ENCODE measurements at places on chromosomes 11 and 22.

GRCh38 chr11:111148953-111149352, 96.6 kb upstream of the POU2AF2 start:
- no peak for DNase-seq
- H3K4me1 ChIP-seq, result no peaks in the 10 kb centered on the region
- 0 out of 2 replicates have a peak, but pooled peaks cover 1% of the 10 kb centered on the region for H3K27me3 ChIP-seq
- H3K27ac ChIP-seq, result no peak overlapping the region

- H3K36me3 ChIP-seq, result no peaks in the 10 kb centered on the region
- no peak within 1 kb of the TSS for H3K4me3 ChIP-seq
- DNase-seq, result no peak
- H3K27ac ChIP-seq, result no peak within 1 kb of the TSS
Measured at GRCh38 chr22:18905540-18906409, at the start of gene DGCR6. Gene DGCR6 (plus strand): TSS chr22:18906320. CDS start chr22:18906375, 55 bp downstream.

DNA sequence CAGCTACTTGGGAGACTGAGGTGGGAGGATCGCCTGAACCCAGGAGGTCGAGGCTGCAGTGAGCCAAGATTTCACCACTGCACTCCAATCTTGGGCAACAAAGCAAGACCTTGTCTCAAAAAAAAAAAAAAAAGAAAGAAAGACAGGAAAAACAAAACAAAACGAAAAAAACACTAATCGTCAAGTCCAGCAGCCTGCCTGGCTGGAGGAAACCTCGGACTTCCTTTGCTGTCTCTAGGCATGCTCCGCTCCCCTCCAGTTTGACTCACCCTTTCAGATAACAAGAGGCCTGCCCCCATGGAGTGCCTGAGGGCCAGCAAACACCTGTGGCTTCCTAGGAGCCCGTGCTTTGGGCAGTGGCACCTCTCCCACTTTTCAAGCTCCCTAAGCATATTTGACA, 28.8 kb upstream of the CHKA start:
- DNase-seq, result peak; percentile 87
- peaks cover 37% of the 10 kb centered on the region for H3K4me1 ChIP-seq
- no peaks in the 10 kb centered on the region for H3K36me3 ChIP-seq
- H3K27me3 ChIP-seq, result no peaks in the 10 kb centered on the region

DNA sequence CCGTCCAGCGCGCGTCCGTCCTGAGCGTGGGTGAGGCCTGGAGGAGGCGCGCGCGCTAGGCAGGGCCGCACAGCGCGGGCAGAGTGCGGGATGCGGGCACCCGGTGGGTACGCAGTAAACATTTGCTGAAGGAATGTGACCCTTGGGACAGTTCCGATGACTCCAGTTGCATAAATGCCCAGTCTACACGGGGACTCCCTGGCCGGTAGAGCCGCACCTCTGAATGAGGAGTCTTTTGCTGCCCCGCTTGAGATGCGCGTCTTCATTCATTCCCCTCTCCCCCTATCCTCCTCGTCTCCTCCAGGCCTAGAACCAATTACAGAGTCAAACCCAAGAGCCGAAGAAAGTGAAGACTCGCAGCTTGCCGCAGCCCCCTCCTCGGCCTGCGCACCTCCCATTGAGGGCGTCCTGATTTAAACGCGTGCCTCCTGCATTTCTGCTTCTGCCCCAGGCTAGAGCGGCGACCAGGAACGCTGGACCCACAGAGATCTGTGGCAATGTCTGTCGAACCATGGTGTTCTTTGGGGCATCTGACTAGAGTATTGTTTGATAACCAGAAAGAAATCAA, 729 bp upstream of the CHKB start:
- no peaks in the 10 kb centered on the region for H3K27me3 ChIP-seq
- peak overlapping the region; percentile 69 for H3K4me3 ChIP-seq
- peak; percentile 30 for DNase-seq
- H3K27ac ChIP-seq, result peak overlapping the region; percentile 97

GRCh38 chr11:122342089-122342744, 226.2 kb upstream of the BLID start:
- H3K27me3 ChIP-seq, result no peaks in the 10 kb centered on the region
- no peaks in the 10 kb centered on the region for H3K36me3 ChIP-seq
- no peaks in the 10 kb centered on the region for H3K4me1 ChIP-seq
- no peak overlapping the region for H3K4me3 ChIP-seq
- DNase-seq, result no peak

GRCh38 chr11:132728026-132728425, 804.3 kb downstream of the OPCML start:
- no peaks in the 10 kb centered on the region for H3K36me3 ChIP-seq
- DNase-seq, result no peak
- no peak overlapping the region for H3K27ac ChIP-seq
- no peaks in the 10 kb centered on the region for H3K4me1 ChIP-seq

DNA sequence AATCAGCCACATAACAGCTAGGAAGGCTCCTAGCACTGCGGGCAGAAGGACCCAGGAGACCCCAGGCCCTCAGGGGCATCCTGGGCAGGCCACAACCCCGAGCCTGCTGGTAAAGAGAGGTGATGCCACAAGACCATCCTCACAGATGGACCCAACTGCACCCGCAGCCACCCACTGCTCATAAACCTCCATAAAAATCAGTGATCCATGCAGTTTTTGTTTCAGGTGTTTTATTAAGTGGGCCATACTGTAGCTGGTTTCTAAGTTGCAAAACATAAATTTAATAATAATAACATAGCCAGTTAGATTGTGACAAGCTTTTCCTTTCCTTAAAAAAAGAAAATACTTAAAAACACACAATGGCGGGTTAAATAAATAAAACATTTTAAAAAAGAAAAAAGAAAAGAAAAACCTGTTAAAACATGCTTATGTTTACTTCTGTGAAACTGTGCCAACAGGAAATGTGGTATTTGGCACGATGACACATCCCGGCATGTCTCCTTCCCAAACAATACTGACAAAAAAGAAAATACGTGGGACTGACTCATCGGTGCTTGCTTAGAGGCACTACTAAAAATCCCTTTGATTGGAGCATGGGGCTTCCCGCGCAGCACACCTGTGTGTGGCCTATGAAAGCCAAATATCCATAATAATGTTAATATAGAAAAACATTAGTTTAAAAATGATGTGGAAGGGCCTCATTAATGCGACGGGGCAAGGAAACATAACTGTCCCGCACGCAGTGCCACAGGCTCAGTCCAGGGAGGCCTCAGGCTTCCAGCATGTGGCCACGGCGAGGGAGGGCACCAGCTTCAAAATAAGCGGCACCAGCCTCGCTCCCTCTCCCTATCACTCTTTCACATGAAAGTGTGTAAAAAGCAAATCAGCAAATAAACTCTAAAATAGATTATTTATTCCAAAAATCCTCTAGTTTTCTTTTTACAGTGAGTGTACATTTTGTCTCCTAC, 47.5 kb upstream of the SCUBE2 start:
- H3K4me1 ChIP-seq, result no peaks in the 10 kb centered on the region
- no peak for DNase-seq
- H3K36me3 ChIP-seq, result peaks cover 2% of the 10 kb centered on the region
- H3K27ac ChIP-seq, result no peak overlapping the region
- no peak overlapping the region for H3K4me3 ChIP-seq
- H3K27me3 ChIP-seq, result no peaks in the 10 kb centered on the region

GRCh38 chr11:60343094-60343704, 16.1 kb downstream of the MS4A6E start:
- no peaks in the 10 kb centered on the region for H3K36me3 ChIP-seq
- no peaks in the 10 kb centered on the region for H3K4me1 ChIP-seq
- no peak for DNase-seq
- no peak overlapping the region for H3K4me3 ChIP-seq
- no peaks in the 10 kb centered on the region for H3K27me3 ChIP-seq
- no peak overlapping the region for H3K27ac ChIP-seq

- DNase-seq, result no peak
- peaks cover 14% of the 10 kb centered on the region for H3K4me1 ChIP-seq
- peak overlapping the region; percentile 100 for H3K27ac ChIP-seq
- no peaks in the 10 kb centered on the region for H3K36me3 ChIP-seq
- peak overlapping the region; percentile 74 for H3K4me3 ChIP-seq
Measured at GRCh38 chr11:57668434-57668782, 494 bp downstream of the ZDHHC5 start.

DNA sequence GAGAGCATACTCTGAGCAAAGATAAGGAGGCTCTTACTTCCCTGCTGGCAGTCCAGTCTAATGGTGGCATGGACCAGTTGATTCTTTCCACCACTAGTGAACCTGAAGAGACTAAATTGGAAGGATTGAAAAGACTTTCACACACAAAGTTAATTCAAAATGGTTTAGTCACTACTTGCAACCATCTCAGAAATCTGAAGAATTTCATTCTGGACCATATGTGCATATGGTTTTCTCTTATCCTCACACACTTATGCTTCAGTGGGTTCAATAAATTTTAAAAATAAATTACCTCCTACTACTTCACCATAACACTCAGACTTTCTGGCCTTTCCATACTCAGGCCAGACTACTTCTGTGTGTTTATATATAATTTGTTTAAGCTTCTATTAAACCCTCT, 44.7 kb downstream of the CADM1 start:
- no peaks in the 10 kb centered on the region for H3K36me3 ChIP-seq
- peaks cover 18% of the 10 kb centered on the region for H3K4me1 ChIP-seq
- H3K4me3 ChIP-seq, result no peak overlapping the region
- H3K27me3 ChIP-seq, result no peaks in the 10 kb centered on the region

DNA sequence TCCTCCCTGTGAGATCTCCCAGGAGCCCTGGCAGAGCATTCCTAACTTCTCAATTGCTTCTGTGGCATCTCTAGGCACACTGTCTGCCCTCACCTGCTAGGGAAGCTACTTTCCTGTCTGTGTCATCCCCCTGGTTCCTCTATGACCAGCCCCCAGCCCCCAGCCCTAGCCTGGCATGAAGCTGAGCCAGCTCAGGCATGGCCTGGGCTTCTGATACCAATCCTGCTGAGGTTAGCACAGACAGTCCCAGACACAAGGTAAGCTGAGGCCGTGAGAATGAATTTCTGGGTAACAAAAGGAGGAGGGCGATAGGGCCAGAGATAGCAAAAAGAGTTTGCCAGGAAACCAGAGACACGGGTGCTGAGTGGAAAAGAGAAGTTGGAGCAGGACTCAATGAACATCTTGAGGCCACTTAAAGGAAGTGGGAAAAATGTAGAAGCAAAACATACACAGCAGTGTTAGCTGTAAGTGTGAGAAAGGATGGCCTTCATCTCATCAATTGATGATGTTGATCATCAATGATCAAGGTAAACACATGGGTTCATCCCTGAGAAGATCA, 87.6 kb upstream of the PICALM start:
- no peak overlapping the region for H3K4me3 ChIP-seq
- H3K4me1 ChIP-seq, result peaks cover 48% of the 10 kb centered on the region
- DNase-seq, result no peak

DNA sequence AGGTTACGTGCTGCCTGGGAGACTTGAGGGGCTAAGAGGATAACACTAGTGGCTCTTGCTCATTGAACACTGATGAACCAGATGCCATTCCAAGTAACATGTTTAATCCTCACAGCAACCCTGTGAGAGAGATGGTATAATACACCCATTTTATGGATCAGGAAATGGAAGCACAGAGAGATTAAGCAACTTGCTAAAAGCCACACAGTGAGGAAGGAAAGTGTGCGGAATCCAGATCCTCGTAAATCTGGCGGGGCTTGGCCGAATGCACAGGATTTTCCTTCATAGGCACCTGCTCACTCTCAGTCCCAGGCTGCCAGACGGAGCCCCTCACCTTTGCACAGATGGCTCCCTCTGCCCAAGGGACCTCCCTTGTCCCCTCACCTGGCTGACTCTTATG, 7.7 kb upstream of the FOSL1 start:
- no peak overlapping the region for H3K4me3 ChIP-seq
- peaks cover 17% of the 10 kb centered on the region for H3K4me1 ChIP-seq
- no peak for DNase-seq

- no peak overlapping the region for H3K4me3 ChIP-seq
- no peak overlapping the region for H3K27ac ChIP-seq
- no peaks in the 10 kb centered on the region for H3K27me3 ChIP-seq
- no peak for DNase-seq
Measured at GRCh38 chr11:68560216-68560615, 99.7 kb downstream of the PPP6R3 start.

DNA sequence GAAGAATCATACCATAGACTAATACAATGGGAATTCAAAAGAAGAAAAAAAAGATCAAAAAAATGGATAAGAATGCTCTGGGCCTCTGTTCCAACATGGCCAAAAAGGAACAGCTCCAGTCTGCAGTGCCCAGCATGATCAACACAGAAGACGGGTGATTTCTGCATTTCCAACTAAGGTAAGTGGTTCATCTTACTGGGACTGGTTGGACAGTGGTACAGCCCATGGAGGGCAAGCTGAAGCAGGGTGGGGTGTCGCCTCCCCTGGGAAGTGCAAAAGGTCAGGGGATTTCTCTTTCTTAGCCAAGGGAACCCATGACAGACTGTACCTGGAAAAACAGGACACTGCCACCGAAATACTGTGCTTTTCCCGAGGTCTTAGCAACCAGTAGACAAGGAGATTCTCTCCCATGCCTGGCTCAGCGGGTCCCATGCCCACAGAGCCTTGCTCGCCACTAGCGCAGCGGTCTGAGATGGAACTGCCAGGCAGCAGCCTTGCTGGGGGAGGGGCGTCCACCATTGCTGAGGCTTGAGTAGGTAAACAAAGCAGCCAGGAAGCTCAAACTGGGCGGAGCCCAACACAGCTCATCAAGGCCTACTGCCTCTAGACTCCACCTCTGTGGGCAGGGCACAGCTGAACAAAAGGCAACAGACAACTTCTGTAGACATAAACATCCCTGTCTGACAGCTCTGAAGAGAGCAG, 428.4 kb downstream of the MN1 start:
- H3K4me1 ChIP-seq, result no peaks in the 10 kb centered on the region
- H3K36me3 ChIP-seq, result no peaks in the 10 kb centered on the region
- H3K27me3 ChIP-seq, result no peaks in the 10 kb centered on the region
- DNase-seq, result peak; percentile 52
- H3K4me3 ChIP-seq, result no peak overlapping the region

DNA sequence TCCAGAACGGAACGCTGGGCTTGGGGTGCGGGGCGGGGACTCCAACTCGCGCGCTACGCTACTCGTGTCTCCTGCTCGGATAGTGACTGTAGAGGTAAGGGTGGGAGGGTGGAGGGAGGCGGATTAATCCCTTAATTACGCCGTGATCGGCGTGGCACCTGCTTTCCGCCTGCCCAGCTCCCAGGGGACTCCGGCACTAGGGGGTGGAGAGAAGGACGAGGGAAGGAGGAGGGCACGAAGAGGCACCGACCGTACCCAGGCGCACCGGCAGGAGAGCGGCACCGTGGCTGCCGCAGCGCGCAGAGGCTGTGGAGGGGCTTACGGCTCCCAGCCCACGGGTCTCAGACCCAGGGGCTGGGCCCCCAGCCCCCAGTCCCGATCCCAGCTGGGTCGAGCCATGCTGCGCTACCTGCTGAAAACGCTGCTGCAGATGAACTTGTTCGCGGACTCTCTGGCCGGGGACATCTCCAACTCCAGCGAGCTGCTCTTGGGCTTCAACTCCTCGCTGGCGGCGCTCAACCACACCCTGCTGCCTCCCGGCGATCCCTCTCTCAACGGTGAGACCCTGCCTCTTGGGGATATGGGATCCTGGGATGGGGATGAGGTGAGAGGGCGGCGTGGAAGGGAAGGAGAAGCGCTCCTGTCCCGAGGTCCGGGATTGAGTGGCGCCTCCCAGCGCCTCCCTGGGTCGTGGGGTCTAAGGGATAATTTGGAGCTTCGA, at the start of gene ROBO3:
Gene ROBO3, plus strand, starts transcription at position 252 of the 721 bp plus-strand sequence. Its CDS starts 146 bp downstream, at position 398.
- H3K27me3 ChIP-seq, result peaks cover 16% of the 10 kb centered on the region
- H3K4me3 ChIP-seq, result peak within 1 kb of the TSS; percentile 19
- H3K4me1 ChIP-seq, result peaks cover 22% of the 10 kb centered on the region
- no peaks in the 10 kb centered on the region for H3K36me3 ChIP-seq
- no peak within 1 kb of the TSS for H3K27ac ChIP-seq
- DNase-seq, result no peak

All from Caco-2 (cell line).